HS-5 (cell line): ENCODE measurements at places on chromosomes 12 and 14.

DNA sequence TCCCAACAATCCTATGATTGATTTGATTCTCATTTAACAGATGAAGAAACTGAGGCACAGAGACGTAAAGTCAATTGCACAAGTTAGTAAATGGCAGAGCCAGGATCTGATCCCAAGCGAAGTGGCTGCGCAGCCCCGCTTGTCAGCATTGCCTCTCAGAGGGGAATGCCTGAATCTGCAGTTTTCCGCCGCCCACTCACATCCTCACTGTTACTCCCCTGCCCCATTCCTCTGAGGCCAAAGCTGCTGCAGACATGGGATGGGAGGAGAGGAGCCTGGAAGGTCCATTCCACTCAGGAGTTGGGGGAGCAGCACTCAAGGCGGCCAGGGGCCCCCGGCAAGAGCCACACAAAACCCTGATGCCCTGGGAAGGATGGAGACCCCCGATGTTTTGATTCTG, 1.0 kb downstream of the NRIP2 start:
- DNase-seq, result no peak

GRCh38 chr14:92785667-92786426, 8.3 kb upstream of the GOLGA5 start:
- peak; percentile 80 for DNase-seq

- no peak for DNase-seq
Observed at GRCh38 chr12:109308534-109309380, at the start of gene FOXN4. FOXN4 (minus strand) TSS chr12:109309284; CDS start chr12:109308321, 963 bp downstream.

GRCh38 chr12:12736759-12737676, 19.9 kb downstream of the CDKN1B start:
- DNase-seq, result no peak

- no peak for DNase-seq
Observed at GRCh38 chr12:42648061-42648460, 58.5 kb upstream of the PRICKLE1 start.

DNA sequence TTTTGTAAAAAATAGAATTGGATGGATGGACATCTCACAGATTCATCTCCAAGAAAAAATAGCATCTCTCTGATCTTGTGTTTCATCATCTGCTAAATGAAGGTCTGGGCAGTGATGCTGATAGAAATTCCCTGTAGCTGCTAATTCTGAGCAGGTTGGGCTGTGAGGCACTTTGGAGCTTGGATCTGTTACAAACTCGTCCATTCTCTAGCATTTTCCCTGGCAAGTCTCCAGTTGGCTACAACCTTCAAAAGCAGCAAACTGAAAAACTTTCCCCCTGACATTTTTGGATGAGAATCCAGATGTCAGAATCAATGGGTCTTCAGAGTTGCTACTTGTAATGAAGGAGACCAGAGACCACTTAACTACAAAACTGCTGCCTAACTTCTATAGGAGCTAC, 72.7 kb downstream of the TPH2 start:
- DNase-seq, result no peak

DNA sequence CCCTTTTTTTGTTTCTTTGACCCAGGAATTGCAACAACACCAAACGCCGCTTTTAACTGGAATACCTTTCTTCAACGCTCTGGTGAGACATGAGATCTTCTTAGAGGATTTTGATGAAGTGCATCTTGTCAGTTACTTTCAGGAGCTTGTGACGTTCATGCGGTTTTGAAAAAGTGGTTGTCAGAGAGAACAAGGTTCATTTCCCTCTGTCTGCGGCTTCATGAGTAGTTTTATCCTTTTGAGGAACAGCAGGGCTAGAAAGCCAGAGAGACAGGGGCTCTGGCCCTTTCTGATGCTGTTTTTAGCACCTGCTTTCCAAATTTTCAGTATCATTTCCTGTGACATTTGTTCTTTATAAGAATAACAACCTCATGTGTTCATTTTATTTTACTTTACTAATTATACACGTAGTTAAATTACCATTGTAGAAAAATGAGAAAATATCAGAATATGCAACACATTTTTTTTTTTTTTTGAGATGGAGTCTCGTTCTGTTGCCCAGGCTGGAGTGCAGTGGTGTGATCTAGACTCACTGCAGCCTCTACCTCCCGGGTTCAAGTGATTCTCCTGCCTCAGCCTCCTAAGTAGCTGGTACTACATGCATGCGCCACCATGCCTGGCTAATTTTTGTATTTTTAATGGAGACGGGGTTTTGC, 61.8 kb downstream of the GLT1D1 start:
- no peak for DNase-seq

DNA sequence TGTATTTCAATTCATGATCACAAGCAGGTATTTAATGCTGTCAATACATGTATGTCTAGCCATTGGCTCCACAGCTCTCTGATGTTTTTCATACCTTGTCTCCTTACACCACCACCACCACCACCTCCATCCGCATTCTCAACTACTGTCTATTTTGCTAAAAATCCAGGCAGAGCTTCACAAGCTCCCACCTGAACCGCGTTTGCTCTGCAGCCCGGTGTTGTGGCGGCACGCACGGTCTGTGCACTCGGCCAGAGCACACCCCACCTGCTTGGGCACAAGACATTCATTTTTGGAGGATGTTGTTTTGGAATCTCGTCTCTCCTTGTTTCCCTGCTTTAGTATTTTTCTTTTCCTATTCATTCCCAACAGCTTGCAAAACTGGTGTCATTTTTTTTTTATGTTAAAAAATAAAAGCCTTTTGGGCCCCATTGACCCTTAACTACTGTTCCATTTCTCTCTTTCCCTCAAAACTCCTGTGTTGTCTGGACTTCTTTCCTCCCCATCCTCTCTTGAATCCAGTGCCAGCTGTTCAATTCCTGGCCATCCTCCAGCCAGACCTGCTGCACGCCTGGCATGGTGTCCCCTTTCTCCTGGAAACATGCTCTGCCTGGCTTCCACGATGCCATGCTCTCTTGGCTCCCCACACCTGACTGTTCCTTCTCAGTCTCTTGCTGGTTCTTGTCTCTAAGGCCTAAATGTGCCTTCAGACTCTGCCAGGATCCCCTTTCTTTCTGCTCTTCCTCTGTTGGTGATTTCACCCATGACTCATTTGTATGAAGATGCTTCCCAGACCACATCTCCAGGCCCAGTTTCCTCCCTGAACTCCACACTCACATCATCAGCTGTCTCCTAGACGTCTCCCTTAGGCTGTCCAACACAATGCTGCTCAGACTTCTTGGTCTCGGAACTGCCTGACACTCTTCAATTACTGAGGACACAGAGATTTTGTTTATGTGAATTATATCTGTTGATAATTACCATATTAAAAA, 37.9 kb downstream of the PIWIL1 start:
- DNase-seq, result no peak

DNA sequence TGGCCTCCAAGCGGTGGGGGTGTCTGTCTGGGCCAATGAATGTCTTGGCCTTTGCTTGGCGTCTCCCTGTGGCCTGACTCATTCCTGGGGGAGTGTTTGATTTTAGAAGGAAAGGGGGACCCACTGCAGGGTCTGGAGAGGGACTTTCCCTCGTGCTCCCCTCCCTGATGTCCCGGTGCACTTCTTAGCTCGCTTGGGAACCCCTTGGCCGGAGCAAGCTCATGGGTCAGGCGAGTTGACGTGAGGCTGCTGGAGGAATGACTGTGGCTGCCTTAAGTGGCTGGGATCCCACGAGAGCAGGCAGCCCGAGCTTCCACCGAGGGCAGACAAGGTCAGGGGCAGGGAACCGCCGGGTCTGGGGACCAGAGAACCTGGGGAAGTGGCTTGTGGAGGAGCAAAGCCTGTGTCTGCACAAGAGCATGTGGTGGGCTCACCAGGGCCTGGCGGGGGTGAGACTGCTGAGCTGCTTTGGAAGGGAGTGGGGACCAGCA, 218.4 kb upstream of the C14orf180 start:
- no peak for DNase-seq

- no peak for DNase-seq
Observed at GRCh38 chr12:92337128-92337527, 191.5 kb upstream of the BTG1 start.

DNA sequence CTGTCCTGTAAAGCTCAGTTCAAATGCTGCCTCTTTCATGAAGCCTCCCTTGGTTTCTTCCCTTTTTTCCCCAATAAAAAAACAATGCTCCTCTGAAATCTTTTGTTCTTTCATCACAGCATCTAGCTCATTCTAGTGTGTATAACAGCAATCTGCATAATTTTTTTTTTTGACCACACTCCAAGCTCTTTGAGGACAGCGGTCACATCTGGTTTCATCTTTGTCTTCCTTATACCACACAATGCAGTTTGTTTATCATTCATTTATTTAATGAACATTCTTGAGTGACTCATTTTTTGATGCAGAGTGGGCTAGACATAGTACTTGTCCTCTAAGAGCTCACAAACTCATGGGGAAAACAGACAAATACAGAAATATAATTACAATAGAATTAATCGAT, 7.3 kb downstream of the GNG2 start:
- DNase-seq, result no peak

- no peak for DNase-seq
Observed at GRCh38 chr14:57058319-57058718, 210.4 kb downstream of the EXOC5 start.

DNA sequence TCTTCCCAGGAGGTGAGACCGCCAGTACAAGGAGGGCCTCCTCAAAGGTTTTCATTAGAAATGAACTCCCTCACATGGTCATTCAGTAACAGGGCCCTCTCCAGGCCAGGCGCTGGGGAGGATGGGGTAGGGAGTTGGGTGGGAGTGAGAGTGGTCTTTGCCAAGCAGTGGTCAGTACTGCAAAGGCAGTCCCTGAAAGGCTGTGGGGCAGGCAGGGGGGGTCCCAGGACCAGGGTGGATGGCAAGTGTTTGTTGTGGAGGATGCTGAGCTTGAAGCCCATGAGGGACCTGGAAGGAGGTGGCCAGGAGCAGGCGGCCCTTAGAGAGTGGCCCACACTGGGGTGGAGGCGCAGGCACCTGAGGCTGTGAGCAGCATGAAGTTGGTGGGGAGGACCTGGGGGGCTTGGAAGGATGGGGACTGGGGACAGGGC, 26.1 kb downstream of the CEP170B start:
- DNase-seq, result no peak

DNA sequence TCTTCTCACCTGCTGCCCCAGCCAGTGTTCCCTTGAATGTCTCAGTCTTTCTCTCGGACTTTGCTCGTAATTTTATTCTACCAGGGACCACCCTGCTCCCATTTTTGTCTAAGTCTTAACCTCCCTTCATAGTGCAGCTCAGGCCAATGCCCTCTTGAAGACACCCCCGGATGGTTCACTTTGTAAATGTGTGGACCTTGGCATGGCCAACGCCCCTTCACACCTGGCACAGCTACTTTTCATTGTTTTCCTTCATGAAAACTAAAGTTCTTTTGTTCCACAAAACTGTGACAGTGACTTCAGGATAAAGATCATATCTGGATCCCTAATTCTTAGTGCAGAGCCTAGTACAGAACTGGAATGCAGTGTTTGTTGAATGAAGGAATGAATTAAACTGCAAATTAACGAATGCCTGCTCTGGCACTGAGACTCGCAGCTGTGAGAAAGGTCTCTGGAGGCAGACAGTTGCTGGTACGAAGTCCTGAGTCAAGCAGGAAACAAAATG, 3.5 kb upstream of the RNASE4 start:
- no peak for DNase-seq

DNA sequence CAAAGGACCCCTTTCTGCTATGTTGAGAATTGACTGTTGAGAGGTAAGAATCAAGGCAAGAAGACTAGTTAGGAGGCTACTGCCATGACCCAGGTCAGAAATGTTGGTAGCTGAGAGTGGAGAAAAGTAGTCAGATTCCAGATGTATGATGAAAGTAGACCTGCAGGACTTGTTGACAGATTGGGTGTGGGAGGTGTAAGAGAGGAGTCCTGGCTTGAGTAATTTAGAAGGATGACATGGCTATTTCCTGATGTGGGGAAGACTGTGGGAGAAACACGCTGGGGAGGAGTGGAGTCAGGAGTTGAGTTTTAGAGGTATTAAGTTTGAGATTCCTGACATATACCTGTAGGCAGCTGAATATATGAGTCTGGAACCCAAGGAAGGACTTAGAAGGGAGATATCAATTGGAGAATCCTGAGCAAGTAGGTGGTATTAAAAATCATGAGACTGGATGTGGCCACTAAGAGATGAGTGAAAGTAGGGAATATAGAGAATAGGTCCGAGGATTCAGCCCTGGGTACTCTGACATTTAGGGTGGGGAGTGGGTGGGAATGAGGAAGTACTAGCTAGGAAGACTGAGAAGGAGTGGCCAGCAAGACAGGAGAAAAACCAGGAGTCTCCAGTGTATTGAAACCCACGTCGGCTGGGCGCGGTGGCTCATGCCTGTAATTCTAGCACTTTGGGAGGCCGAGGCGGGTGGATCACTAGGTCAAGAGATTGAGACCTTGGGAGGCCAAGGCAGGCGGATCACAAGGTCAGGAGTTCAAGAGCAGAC, 12.6 kb upstream of the DDX47 start:
- no peak for DNase-seq

DNA sequence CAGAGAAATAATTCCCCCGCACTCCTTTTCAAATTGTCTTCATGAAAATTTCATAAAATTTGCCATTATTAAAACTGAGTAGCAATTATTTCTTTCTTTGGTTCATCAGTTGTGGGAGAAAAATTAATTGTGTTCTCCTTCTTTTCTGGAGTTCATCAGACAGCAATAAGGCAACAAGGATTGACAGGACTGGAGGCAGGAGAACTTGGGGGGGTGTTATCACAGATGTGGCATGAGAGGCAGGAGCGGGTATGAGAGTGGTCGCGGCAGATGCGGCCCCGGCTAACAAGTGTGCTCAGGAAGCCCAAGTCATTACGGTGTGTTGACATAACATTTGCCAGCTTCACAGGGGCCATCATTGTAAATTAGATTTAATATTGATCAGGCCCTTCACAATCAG, 306.6 kb upstream of the TMPO start:
- DNase-seq, result no peak

- peak; percentile 48 for DNase-seq
Observed at GRCh38 chr12:52415870-52416750, 10.0 kb upstream of the KRT82 start.

DNA sequence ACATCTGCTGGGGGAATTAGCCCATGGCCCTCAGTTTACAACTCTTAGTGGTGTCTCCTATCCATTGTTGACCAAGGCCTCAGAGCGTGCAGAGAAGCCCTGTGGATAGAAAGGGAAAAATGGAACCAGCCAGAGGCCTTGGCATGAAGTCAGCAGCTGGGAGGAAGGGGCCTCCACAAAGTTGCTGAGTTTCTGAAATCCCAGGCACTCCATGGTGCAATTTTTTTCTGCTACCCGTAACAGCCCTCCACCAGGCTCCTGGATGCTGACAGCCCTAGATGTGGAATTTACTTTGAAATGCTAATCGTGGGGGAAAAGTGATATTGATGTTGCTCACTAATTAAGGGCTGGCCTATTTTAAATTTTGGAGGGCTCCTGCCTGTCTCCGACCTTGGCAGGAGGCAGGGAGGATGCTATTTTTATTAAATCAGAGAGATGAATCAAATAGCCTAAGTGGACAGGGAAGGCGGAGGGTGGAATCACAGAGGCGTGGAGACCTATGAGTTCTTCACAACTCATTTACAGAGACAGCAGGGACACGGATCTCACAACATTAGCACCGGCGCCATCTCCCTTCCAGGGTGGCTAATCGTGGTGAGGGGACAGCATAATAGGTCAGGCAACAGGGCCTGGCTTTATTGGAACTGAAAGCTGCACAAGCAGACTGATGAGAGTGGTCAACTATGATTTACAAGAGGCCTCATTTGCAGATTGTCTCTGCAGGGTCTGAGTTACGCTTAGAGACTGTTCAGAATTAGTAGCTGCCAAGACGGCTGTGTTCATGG, 99.8 kb upstream of the WSCD2 start:
- no peak for DNase-seq

GRCh38 chr12:30678221-30678620, 17.4 kb downstream of the IPO8 start:
- DNase-seq, result no peak
